ENCODE measurements at places on chromosomes 1 and 21.

DNA sequence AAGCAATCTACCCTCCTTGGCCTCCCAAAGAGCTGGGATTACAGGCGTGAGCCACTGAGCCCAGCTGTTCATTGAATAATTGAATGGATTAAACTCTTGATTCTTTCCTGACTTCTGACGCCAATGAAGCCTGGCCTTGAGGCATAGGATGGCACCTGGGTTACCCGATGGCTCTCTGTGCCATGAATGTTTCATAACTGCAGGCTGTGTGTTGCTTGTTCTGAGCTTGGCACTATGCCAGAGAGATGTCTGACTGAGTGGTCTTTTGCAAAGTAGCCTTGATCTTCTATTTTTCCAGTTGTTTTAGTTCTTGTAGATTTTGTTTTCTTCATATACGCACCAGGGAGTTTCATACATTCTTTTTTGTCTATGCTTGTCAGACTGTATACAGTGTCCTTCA, 38.5 kb upstream of the AK4 start:
- H3K27me3 ChIP-seq, result peaks cover 60% of the 10 kb centered on the region
- no peak overlapping the region for H3K4me3 ChIP-seq
- no peaks in the 10 kb centered on the region for H3K36me3 ChIP-seq
- H3K27ac ChIP-seq, result no peak overlapping the region

DNA sequence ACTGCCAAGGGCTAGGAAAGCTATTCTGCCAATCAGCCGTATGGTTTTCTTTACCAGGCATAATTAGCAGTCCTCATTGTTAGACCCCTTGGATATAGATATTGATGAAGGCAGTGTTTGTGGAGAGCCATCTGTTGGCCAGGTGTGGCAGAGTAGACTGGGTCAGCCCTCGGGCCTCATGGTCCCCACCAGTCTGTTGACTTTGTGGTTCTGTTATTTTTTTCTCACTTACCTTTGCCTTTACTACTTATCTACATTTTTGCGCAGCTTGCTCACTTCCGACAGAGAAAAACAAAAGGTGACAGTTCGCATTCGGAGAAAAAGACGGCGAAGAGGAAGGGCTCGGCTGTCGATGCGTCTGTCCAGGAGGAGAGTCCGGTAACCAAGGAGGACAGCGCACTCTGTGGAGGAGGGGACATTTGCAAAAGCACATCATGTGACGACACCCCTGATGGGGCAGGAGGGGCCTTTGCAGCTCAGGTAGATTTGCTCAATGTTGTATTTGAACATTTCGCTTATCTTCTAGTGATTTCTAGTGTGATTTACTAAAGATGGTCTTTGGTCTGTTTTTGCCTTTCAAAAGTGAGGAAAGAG, 2.3 kb downstream of the PCNT start:
- H3K4me1 ChIP-seq, result peaks cover 19% of the 10 kb centered on the region
- no peak overlapping the region for H3K27ac ChIP-seq
- H3K36me3 ChIP-seq, result peaks cover 22% of the 10 kb centered on the region
- no peak overlapping the region for H3K4me3 ChIP-seq
- DNase-seq, result no peak

DNA sequence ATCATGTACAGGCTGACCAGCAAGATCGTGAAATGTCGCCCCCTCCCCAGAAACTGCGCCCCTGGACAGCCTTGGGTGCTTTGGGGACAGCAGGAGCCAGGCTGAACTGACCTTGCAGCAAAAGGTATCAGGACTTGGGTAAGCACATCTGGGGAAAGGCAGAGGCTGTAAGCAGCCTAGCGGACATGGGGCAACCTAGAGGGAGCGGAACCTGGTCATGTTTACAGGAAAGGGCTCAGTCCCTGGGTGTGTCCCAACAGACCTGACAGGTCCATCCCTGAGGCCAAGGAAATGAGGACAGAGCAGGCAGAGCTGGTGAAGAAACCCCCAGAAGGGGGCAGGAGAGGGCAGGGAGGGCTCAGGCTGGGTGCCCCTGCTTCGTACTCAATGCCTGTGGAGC, 3.1 kb upstream of the S100A8 start:
- DNase-seq, result peak; percentile 7
- no peak overlapping the region for H3K4me3 ChIP-seq
- peaks cover 75% of the 10 kb centered on the region for H3K27me3 ChIP-seq
- H3K4me1 ChIP-seq, result no peaks in the 10 kb centered on the region

- H3K36me3 ChIP-seq, result peaks cover 2% of the 10 kb centered on the region
- H3K4me3 ChIP-seq, result no peak overlapping the region
- H3K27ac ChIP-seq, result no peak overlapping the region
- DNase-seq, result no peak
- H3K27me3 ChIP-seq, result no peaks in the 10 kb centered on the region
Measured at GRCh38 chr1:102776071-102776470, 332.3 kb downstream of the COL11A1 start.

GRCh38 chr21:32494934-32495709, 82.6 kb downstream of the EVA1C start:
- H3K4me3 ChIP-seq, result no peak overlapping the region
- H3K4me1 ChIP-seq, result peaks cover 4% of the 10 kb centered on the region
- peaks cover 6% of the 10 kb centered on the region for H3K36me3 ChIP-seq
- no peak for DNase-seq

DNA sequence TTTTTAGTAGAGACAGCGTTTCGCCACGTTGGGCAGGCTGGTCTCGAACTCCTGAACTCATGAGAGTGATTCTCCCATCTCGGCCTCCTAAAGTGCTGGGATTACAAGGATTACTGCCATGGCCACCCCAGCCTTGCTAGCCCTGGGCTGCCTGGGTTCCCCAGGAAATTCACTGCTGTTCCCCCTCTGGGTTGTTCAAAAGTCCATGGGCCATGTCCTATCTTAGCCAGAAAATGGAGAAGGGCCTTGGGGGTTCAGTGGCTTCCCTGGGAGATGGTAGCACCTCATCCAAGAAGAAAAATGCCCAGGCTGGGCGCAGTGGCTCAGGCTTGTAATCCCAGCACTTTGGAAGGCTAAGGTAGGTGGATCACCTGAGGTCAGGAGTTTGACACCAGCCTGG, 20.9 kb downstream of the SLC26A9 start:
- no peak for DNase-seq
- peaks cover 8% of the 10 kb centered on the region for H3K27me3 ChIP-seq
- no peak overlapping the region for H3K27ac ChIP-seq
- H3K4me1 ChIP-seq, result no peaks in the 10 kb centered on the region

- DNase-seq, result no peak
- H3K4me1 ChIP-seq, result peaks cover 56% of the 10 kb centered on the region
- H3K27ac ChIP-seq, result peak overlapping the region; percentile 15
- no peaks in the 10 kb centered on the region for H3K27me3 ChIP-seq
Measured at GRCh38 chr1:32138965-32139364, 31.1 kb downstream of the KPNA6 start.
